ENCODE measurements at places on chromosomes 5 and 9. TPM values are rescaled to one million over a fixed set of nuclear protein-coding genes. Genes with fewer than 3 reads are reported as not detected.

DNA sequence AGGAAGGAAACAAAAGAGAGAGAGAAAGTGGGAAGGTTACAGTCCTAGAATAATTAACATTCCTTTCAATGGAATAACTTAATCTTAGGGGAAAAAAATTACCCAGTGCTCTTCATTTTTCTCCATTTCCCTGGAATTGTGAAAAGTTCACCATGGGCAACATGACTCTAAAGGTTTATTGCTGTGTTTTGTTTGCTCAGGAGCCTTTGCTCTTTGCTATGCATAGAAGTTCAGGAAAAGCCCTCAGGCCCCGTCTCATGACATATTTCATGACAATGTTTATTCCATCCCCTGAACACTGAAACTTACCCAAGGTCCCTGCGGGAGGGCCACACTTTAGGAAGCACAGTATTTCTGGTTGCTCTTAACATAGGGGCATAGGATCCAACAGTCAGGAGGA lies 9.8 kb upstream of the CTSL start:
- peaks cover 27% of the 10 kb centered on the region for H3K27me3 ChIP-seq
- H3K4me3 ChIP-seq = no peak overlapping the region
- no peak overlapping the region for H3K27ac ChIP-seq
- H3K4me1 ChIP-seq = peaks cover 33% of the 10 kb centered on the region

TSSK1B gene
- not detected for total RNA-seq

DNA sequence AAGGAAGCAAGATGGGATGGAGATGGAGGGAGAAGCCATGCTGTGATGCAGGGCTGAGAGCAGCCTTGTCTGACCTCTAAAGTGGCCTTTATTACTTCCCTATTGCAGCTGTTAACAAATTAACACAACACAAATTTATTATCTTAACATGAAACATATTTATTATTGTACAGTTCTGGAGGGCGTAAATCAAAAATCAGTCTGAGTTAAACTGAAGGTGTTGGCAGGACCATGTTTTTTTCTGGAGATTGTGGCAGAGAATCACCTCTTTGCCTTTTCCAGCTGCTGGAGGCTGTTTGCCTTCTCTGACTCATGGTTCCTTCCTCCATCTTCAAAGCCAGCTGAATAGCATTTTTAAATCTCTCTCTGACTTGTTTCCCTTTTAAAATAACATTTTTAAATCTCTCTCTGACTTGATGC lies 7.2 kb upstream of the MCC start:
- H3K4me1 ChIP-seq = no peaks in the 10 kb centered on the region
- H3K27me3 ChIP-seq = peaks cover 59% of the 10 kb centered on the region
- no peak for DNase-seq
- H3K36me3 ChIP-seq = peaks cover 6% of the 10 kb centered on the region
- H3K4me3 ChIP-seq = no peak overlapping the region

DNA sequence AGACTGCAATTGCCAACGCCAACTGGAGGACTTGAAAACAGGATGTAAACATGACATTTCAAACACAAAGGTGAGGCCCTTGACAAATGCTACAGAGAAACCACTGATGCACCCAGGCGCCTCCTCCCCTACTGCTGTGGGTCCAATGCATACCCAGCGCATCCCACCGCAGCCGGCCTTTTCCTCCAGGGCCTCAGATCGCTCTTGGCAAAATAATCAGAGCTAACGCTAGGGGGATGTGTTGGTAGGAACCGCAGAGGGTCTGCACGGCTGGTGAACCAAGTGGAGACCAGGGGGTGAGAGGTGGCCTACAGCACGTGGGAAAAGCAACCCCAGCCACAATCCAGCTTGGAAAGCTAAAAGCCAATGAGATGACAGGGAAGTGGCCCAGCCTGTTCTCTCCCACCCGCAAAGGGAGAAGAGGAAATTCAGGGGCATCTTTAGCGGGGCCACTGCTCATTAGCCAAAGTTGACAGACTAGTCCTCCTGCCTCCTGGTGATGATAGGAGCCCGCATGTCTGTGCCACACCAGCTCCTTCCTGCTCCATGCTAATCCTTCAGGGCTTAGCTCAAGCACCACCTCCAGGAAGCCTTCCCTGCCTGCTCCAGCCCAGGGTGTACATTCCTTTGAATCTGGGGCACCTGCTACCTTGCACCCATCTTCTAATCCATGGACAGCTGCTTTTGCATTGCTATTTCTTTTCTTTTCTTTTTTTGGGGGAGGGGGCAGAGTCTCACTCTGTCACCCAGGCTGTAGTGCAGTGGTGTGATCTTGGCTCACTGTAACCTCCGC lies 5.9 kb downstream of the FAM163B start:
- H3K27ac ChIP-seq = no peak overlapping the region
- no peaks in the 10 kb centered on the region for H3K4me1 ChIP-seq
- no peak for DNase-seq
- peaks cover 5% of the 10 kb centered on the region for H3K27me3 ChIP-seq

SOWAHA gene
- total RNA-seq = not detected

GRCh38 chr5:143758015-143758414 lies 53.9 kb upstream of the HMHB1 start:
- H3K36me3 ChIP-seq = peaks cover 3% of the 10 kb centered on the region
- H3K27me3 ChIP-seq = no peaks in the 10 kb centered on the region
- H3K4me1 ChIP-seq = peaks cover 24% of the 10 kb centered on the region
- no peak overlapping the region for H3K27ac ChIP-seq
- H3K4me3 ChIP-seq = no peak overlapping the region

DNA sequence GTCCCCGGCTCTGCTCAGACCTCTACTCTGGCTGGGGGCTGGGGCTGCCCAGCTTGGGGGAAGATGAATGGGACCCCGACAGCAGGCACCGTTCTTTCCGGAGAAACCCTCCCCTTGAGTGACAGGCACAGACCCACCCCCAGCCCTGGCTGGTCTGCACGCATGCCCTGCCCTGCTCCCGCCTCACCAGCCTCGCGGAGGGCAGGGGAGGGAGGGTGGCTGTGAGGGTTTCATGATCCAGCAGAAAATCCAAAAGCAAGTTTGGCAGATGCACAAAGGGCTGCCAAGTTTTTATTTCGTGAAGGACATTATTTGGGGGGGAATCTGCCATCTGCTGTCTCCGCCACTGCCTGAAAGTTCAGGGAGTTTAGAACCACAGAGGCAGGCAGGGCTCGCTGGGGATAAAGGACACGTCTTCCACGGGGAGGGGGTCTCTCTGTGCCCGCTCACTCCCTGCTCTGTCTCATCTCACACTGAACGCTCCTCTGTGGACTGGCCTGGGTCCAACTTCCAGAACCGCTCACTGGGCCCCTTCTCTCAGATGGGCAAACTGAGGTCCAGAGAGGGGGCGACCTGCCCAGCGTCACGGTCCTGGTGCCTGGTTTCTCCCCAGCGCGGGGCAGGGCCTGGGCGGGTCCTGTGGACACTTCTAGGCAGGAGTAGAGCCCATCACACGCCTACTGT lies 92.9 kb downstream of the RXRA start:
- no peak overlapping the region for H3K4me3 ChIP-seq
- H3K27me3 ChIP-seq = no peaks in the 10 kb centered on the region
- no peaks in the 10 kb centered on the region for H3K4me1 ChIP-seq
- no peaks in the 10 kb centered on the region for H3K36me3 ChIP-seq
- DNase-seq = no peak
- H3K27ac ChIP-seq = no peak overlapping the region

DNA sequence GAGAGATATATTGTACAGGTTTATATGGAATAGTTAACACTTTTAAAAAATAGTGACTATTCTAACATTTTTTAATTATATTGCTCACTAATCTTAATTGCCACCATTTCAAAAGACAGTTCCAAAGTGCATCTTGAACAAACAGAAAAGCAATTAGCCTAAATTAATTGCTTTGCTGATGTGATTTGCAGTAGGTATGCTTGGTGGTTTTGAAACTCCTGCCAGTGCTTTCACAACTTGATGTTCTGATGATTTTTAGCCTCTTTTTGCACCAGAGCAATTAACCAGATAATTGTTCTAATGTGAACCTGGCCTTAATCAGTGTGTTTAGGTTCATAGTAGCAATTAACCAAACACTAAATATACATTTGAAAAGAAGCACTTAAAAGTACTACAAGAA lies 207.6 kb downstream of the FBXL17 start:
- H3K27me3 ChIP-seq = no peaks in the 10 kb centered on the region
- H3K27ac ChIP-seq = no peak overlapping the region
- no peak overlapping the region for H3K4me3 ChIP-seq
- H3K4me1 ChIP-seq = no peaks in the 10 kb centered on the region
- no peak for DNase-seq
- H3K36me3 ChIP-seq = no peaks in the 10 kb centered on the region

PCDHA1 gene
- total RNA-seq = not detected

- H3K4me1 ChIP-seq = no peaks in the 10 kb centered on the region
- H3K27ac ChIP-seq = no peak overlapping the region
- H3K27me3 ChIP-seq = peaks cover 2% of the 10 kb centered on the region
- no peak for DNase-seq
These were observed 16.5 kb downstream of the ANGPTL2 start for GRCh38 chr9:127105805-127106465.

DNA sequence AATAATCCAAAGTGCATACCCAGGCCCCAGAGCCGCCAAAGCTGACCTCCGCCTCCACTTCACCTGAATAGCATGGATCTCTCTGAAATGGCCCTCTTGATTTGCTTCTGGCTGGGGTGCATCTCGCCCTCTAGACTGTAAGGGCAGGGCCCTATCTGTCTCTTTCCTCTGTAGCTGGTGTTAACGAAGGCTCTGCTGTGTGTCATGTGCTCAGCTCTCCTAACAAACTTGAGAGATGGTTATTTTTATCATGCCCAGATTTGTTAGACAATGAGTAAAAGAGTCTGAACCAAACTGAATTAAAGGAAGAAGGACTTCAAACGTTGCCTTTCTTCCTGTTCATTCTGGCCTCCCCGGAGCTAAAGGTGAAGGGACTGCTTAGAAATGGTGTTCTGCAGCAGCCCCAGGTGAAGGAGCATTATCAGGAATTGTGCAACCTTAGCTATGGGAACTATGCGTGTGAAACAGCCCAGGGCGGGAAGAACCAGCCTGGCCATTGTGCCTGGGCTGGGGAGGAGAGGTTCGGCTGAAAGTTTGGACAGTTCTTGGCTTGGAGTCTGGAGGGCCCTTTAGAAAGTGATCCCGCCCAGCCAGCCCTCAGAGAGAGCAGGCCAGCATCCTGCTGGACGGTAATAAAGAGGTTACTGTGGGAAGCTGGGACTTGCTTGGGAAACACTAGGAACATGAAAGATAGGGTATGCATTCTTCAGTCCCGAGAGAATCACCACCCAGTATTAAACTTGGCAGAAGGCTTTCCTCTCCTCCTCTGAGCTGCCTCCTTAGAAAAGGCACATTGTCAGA lies 73.5 kb downstream of the WWC1 start:
- H3K27me3 ChIP-seq = peaks cover 2% of the 10 kb centered on the region
- DNase-seq = no peak
- no peak overlapping the region for H3K4me3 ChIP-seq
- no peak overlapping the region for H3K27ac ChIP-seq

LTC4S gene
- total RNA-seq = 3.3 TPM

DNA sequence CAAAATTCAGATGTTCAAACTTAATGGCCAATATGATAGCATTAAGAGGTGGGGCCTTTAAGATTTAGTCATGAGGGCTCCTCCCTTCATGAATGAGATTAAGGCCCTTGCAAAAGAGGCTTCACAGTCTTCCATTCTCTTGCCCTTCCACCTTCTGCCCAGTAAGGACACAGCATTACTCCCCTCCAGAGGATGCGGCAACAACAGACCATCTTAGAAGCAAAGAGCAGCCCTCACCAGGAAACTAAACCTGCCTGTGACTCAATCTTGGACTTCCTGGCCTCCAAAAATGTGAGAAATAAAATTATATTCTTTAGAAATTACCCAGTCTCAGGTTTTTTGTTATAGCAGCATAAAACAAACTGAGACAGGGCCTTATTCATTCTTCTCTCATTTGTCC lies 8.2 kb downstream of the AP3B1 start:
- H3K4me3 ChIP-seq = no peak overlapping the region
- peaks cover 42% of the 10 kb centered on the region for H3K36me3 ChIP-seq
- no peak for DNase-seq
- H3K4me1 ChIP-seq = peaks cover 44% of the 10 kb centered on the region

- H3K4me1 ChIP-seq = peaks cover 15% of the 10 kb centered on the region
- DNase-seq = no peak
- no peak overlapping the region for H3K4me3 ChIP-seq
- H3K27me3 ChIP-seq = peaks cover 13% of the 10 kb centered on the region
- no peak overlapping the region for H3K27ac ChIP-seq
These were observed 14.4 kb upstream of the GALNT10 start for GRCh38 chr5:154176181-154176580.

DNA sequence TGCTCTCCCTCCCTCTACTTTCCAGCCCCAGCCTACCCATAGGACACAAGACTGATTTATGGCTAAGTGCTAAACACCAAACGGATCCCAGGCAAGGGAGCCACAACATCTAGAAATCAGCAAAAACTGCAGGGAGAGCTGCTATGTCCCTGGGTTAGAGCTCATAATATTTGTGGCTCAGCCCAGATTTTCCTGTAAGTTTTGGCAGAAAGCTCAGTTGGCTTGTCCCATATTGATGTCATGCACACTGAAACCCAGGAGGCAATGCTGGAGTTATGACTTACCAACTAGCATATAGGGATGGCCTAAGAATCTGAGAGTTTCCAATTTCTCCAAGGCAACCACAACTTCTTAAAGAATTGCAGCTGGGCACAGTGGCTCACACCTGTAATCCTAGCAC lies 44.7 kb upstream of the MYOT start:
- no peaks in the 10 kb centered on the region for H3K36me3 ChIP-seq
- no peak overlapping the region for H3K27ac ChIP-seq
- no peaks in the 10 kb centered on the region for H3K4me1 ChIP-seq
- no peak for DNase-seq

GRCh38 chr5:95900383-95900958 lies 61.2 kb downstream of the ELL2 start:
- H3K36me3 ChIP-seq = peaks cover 70% of the 10 kb centered on the region
- no peak for DNase-seq
- peaks cover 21% of the 10 kb centered on the region for H3K4me1 ChIP-seq
- no peak overlapping the region for H3K27ac ChIP-seq

DNA sequence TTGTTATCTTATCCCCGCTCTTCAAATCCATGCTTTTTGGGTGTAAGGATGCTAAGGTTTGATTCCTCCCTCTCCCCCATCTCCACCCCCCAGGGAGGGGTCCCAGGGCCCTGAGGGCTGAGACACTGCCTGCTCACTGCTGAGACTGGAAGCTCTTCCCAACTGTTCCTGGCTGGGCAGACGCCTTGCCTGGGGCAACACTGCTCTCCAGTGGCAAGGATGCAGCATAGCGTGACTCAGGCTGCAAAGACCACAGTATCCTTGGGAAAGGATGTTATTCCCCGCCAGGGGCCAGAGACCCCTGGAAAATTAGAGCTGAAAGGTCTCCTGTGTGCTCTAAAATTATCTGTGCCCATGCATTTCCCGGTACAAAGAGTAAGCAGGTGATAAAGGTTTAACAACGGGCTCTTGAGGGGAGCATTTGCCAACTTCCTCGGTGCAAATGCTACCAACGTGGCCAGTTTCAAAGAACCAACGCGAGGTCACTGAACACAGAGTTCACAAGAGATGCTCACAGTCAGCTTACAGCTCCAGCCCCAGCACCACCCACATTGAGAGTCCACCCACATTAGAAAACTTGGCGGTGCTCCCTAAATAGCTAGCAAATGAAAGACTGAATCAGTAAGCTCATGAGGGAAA lies 271.9 kb downstream of the NSG2 start:
- no peak overlapping the region for H3K4me3 ChIP-seq
- no peak overlapping the region for H3K27ac ChIP-seq
- H3K36me3 ChIP-seq = no peaks in the 10 kb centered on the region
- no peak for DNase-seq
- no peaks in the 10 kb centered on the region for H3K4me1 ChIP-seq

- DNase-seq = peak; percentile 56
- H3K4me3 ChIP-seq = peak within 1 kb of the TSS; percentile 73
- H3K27me3 ChIP-seq = no peaks in the 10 kb centered on the region
- peak within 1 kb of the TSS; percentile 90 for H3K27ac ChIP-seq
- H3K36me3 ChIP-seq = peaks cover 25% of the 10 kb centered on the region
These were observed at the start of gene SMIM33 for GRCh38 chr5:139470821-139471300. Gene SMIM33 (plus strand): TSS chr5:139471004. CDS start chr5:139471122, 118 bp downstream.

Data from activated CD4-positive, alpha-beta memory T cell treated with anti-CD3 and anti-CD28 coated beads, Interleukin-2, amount 10 ng/mL, durations not matched to agents 7 days and 5 days (primary cell).